ENCODE measurements at places on chromosomes 5 and 9.

- peak; percentile 32 for DNase-seq
Measured at GRCh38 chr5:109743770-109744212, 54.1 kb downstream of the MAN2A1 start.

DNA sequence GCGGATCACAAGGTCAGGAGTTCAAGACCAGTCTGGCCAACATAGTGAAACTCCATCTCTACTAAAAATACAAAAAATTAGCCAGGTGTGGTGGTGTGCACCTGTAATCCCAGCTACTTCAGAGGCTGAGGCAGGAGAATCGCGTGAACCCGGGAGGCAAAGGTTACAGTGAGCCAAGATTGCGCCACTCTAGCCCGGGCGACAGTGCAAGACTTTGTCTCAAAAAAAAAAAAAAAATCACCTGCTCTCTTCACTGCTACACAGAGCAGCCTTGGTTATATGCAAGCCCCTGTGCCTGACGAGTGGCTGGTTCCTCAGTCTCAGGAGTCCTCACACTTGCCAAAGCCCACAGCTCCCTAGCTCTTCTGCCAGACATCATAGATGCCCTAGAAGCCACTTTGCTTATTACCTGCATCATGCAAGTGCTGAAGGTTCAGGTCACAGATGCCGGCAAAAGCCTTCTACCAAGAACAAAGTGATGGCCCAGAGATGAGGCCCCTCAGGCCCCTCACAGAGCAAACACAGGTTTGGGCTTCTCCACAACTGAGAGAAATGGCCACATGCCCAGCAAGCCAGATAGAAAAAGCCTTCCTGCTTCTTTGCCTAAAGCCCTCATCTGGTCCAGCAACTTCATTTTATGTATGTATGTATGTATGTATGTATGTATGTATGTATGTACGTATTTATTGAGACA, 176.4 kb downstream of the AUH start:
- no peak for DNase-seq

DNA sequence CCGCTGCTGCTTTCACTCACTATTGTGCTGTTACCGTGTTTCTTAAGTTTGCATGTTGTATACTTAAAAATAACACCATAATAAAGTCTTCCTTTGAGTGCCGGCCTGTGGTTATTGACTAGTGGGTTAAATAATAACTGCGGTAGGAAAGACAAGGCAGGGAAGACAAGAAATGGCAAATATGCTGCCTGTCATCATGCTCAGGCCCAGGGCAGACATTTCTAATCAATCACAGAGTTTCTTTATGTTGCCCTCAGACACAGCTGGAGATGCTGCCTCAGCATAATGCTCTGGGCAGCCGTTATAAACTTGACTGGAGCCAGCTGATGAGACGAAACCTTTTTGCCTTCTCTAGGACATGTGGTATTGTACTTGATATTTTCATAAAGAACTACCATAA, 215.0 kb downstream of the GAPVD1 start:
- DNase-seq, result no peak

GRCh38 chr5:159819591-159820411, 96.5 kb upstream of the ADRA1B start:
- no peak for DNase-seq

DNA sequence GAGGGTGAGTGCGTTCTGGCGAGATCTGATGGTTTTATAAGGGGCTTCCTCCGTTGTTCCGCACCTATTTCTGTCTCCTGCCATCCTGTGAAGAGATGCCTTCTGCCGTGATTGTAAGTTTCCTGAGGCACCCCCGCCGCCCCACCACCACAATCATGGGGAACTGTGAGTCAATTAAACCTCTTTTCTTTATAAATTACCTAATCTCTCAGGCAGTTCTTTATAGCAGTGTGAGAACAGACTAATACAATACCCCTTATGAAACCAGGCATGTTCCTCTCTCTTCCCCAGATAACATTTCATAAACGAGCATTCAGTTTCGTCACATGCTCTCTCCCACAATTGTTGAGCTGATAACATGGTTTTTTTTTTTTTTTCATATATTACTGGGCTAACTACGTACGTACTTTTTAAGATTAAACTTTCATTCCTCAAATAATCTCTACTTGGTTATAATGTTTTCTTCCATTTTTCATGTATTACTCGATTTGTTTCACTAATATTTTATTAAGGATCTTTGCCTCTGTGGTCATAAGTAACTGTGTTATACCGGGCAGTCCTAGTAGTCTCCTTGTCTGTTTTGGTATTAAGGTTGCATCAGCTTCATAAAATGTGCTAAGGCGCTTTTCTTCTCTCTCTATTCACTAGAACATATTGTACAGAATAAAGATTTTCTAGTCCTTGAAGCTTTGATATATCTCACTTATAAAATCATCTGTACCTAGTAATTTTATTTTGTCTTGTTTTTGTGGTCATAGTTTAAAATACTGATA, 64.9 kb upstream of the MVB12B start:
- DNase-seq, result no peak

GRCh38 chr5:139797856-139798510, 2.4 kb downstream of the PSD2 start:
- no peak for DNase-seq

DNA sequence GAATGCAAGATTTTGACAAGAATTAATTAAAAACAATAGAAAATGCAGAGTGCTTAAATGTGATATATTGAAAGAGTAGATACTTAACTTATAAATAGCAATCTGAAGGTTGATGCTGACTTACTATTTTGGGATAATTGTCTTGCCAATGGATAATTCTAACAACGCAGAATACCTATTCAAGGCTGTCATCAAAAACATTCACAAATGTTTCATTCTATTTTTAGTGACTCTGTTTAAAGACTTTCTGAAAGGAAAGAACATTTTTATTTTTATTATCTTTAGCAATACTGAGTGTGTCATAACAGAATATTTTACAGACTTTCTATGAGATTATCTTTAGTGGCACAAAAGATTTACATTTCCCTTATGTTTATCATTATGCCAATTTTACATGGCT, 38.1 kb downstream of the ANKRD55 start:
- no peak for DNase-seq

DNA sequence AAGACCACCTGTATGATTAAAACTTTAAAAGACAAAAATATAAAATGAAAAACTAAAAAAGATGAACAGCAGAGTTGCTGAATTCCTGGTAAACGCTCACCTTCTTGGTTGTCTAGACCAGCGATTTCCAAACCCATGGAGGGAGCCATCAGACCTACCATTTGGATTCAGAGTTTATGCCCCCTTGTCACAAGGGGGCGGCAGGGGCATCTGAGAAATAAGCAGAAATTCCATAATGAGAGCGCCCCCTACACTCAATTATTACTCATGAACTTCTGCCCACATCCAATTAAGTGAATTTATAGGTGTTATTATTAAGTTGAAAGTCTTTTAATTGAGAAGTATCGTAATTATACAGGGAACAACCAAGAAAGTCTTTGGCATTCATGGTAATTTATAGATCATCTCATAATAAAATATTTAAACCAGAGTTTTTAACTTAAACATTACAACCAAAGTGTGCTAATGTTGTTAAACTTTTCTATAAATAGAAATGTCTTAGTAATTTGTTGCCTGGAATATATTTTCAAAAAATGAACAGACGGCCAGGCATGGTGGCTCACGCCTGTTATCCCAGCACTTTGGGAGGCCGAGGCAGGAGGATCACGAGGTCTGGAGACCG, 35.2 kb upstream of the SPATA31C2 start:
- no peak for DNase-seq

DNA sequence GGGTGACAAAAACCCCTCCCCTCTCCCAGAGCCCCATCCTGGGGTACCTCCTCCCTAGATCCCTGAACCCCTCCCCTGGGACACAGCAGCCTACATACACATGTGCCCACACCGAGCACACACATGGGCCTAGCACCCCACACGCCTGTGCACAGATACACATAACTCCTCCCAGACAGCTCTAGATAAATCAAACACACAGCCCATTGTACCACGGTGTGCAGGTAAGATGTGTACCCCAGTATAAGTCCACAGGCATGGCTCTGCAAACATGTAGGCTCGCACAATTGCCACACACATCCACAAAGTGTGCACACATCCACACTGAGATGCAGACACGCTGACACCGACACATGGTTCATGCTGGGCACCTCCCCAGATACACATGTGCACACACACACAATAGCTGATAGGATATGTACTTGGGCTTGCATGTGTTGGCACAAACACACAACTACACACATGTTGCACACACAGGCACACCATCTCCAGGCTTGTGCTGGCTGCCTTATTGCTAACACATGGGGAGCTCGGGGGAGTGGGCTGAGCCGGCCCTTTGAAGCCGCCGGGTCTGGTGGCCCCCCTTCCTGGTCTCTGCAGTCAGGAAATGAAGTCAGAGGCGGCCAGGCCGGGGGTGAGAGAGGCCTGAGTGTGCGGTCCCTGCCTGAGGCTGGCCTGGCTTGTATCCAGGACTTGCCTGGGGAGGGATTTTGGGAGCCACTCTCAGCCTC, 30.2 kb downstream of the GOLGA2 start:
- peak; percentile 17 for DNase-seq

DNA sequence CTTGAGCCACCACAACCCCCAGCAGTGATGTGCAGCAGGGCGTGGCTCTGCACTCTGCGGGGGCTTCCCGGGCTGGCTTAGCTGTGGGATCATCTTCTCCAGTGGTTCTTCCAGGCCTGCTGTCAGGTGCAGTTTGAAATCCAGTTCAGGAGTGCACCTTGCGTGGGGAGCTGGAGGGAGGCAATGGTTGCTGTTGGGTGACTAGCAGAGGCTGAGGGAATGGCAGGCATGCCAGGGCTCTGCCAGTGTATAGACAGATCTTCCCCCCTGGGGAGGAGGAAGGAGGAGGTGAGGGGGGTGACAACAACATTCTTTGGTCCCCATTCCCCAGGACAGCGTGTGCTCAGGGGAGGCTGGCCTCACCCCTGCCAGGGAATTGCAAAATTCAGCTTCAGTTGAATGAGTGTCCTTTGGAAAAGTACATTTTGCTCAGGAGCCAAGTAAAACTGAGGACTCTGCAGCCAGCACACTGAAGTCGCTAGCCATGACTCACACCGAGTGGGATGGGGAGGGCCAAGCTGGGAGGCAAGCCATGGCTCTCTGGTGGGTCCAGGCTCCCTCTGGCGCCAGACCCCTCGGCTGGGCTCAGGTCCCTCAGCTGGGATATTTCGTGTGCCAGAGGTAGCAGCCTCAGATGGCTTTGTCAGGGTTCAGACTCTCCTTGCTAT, 35.0 kb downstream of the ERGIC1 start:
- no peak for DNase-seq

DNA sequence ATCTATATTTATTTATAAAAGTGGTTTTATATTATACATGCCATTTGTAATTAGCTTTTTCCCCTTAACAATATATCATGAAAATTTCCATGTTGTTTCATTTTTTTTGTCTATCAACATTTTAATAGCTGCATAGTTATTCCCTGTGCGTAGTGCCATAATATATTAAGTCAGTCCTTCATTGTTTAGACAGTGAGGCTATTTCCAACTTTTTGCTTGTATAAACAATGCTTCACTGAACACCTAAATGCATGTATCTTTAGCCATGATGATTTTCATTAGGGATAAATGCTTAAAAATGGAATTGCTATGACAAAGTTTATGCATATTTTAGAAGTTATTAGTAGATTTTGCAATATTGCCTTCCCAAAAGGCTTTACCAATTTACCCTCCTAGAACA, 80.7 kb upstream of the STC2 start:
- no peak for DNase-seq

DNA sequence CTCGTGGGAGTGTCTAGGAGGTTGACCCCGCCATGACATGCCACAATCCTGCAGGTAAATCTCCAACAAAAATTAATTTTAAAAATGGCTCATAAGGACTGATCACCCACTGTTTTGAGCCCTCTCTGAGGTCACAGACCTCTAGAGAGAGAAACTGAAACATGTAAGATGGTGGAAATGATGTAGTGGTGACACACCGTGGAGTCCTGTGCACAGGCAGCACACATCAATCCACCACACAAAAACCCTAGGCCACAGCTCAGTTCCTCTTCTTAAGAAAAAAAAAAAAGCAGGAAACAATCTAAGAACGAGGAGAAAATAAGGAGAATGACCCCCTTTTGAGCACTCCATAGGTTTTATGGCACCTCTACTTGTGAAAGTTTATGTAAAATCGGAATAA, 93.8 kb upstream of the FAM120A start:
- DNase-seq, result no peak

DNA sequence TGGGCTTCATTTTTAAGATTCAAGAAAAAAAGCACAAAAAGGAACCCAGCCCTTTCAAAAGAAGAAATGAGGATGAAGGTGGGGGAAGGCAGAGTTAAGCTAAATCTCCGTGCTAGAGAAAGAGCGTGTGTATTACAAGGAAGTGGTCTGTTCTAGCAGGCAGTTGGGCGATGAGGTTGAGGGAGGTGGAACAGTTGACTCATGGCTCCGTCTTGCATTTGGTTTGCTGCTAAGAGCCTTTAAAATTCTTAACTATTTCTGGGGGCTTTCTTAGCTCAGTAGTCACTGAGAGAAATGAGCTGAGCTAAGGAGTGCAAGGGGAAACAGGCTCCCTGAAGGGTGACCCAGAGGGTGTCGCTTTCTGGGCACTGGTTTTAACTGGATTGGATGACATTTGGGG, 117.4 kb downstream of the GCNT1 start:
- no peak for DNase-seq

- DNase-seq, result no peak
Measured at GRCh38 chr9:79990536-79990935, 418.8 kb downstream of the TLE4 start.

- peak; percentile 50 for DNase-seq
Measured at GRCh38 chr5:132489871-132490483, 596 bp downstream of the IRF1 start.

GRCh38 chr5:151673421-151673820, 13.3 kb downstream of the SPARC start:
- no peak for DNase-seq

- DNase-seq, result no peak
Measured at GRCh38 chr9:35609820-35610163, 4.7 kb downstream of the TESK1 start.

DNA sequence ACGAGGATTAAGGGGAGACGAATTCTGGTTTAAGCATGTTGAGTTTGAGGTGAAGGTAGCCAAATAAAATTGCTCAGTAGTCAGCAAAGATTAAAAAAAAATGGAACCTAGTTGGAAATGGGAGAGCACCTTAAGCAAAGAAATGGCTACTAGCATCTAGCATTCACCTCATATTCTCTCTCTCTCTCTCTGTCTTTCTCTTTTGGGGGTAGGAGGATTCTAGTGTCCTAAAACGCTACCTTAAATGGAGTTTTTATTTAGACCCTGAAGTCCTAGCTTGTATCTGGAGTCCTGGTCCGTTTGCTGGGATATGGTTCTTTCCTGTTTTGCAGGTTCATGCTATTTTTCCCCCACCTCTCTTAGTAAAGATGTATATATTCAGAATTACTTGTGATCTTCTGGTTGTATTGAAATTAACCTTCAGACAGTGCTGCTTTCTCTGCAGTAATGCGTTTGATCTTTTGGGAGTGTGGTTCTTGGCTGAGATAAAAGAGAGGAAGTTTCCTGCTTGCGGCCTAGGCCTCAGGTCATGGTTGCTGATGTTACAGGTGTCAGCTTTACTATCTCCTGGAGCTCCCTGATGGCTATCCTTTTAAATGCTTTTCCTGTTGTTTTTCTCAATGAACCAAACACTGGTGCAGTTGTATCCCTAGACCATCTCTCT, 8.0 kb downstream of the TGFBR1 start:
- no peak for DNase-seq

- DNase-seq, result no peak
Measured at GRCh38 chr5:149388498-149389190, 9.6 kb upstream of the IL17B start.
